ENCODE measurements at places on chromosomes 13 and 19. TPM values are rescaled to one million over a fixed set of nuclear protein-coding genes. Genes with fewer than 3 reads are reported as not detected.

DNA sequence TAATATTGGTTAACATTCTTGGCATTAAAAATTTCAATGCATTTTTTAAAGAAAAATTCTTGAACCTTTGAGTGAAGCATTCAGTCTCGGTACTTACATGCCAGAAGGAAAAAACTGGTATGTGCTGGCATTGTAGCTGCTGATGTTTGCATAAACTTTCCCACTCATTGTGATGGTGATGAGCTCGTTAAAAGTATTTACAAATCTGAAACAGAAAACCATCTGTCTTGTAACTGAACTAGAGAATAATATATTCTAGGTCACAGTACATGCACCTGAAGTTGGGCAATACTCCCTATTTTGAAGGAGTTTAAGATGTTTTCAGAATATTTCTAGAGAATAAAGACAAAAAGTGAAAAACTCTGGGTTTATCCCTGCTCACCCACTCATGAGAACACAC, 64.1 kb downstream of the SLC15A1 start:
- H3K27me3 ChIP-seq: no peaks in the 10 kb centered on the region
- DNase-seq: no peak
- no peaks in the 10 kb centered on the region for H3K36me3 ChIP-seq
- H3K27ac ChIP-seq: no peak overlapping the region

GRCh38 chr13:76677043-76677442, 209.2 kb downstream of the KCTD12 start:
- H3K27me3 ChIP-seq: no peaks in the 10 kb centered on the region
- H3K4me1 ChIP-seq: no peaks in the 10 kb centered on the region
- no peak overlapping the region for H3K27ac ChIP-seq
- H3K36me3 ChIP-seq: no peaks in the 10 kb centered on the region
- DNase-seq: no peak

DNA sequence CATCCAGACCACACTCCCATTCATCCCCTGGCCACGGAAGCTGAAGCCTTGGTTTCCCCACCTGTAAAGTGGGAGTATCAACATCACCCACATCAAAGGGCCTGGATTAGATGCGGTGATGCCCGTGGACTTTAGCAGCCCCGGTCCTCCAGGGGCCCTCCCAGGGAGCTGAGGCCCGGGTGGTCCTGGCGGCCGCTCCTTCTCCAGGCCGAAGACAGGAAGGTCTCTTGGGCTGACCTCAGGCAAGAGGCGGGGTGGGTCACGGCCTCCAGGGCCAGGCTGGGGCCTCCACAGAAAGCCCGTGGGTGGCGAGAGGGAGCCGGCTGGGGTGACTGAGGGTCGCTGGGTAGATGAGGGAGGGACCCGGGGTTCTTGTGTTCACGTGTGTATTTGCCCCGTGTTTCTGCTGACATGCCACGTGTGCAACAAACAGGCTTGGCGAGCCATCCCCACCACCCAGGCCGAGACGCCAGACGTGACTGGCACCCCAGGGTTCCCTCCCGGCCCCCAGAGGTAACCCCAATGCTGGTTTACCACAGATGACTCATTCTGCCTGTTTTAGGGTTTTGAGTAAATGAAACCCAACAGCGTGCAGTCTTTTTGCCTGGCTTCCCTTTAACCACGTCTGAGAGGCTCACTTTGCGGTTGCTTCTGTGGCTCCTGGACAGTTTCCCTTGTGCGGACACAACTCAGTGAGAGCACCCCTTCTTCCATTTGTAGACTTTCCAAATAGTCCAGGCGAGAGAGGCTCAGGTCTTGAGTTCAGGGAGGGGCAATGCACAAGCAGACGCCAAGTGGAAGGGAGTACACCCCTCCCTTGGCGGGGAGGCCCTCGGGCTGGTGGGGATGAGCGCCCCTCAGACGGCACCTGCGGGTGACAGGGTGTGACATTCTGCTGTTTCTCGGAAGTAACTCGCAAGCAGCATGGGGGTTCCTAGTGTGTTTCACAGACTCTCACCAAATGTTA, 42.9 kb downstream of the C13orf46 start:
- H3K4me1 ChIP-seq: no peaks in the 10 kb centered on the region
- H3K4me3 ChIP-seq: no peak overlapping the region
- no peak overlapping the region for H3K27ac ChIP-seq
- 0 out of 2 replicates have a peak, but pooled peaks cover 9% of the 10 kb centered on the region for H3K36me3 ChIP-seq

DNA sequence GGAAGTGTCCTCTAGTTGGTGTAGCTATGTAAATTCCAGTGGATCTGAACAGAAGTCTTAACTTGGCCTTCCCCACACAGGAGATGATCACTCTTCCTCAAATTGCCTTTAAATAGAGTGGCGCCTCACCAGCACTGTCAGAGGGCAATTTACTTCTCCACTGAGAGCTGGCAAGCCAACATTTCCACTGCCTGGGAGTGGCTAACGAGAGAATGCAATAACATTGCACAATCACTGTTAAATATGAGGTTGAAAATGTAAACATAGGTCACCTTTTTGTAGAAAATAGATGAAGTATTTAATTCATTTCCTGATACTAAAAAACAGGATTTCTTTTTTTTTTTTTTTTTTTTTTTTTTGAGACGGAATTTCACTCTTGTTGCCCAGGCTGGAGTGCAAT, 55.4 kb upstream of the UBL3 start:
- DNase-seq: no peak
- peaks cover 1% of the 10 kb centered on the region for H3K36me3 ChIP-seq
- H3K4me3 ChIP-seq: no peak overlapping the region

GRCh38 chr13:65914716-65915115, 1315.4 kb downstream of the PCDH9 start:
- DNase-seq: no peak
- no peak overlapping the region for H3K4me3 ChIP-seq
- no peaks in the 10 kb centered on the region for H3K27me3 ChIP-seq
- H3K36me3 ChIP-seq: no peaks in the 10 kb centered on the region
- H3K4me1 ChIP-seq: no peaks in the 10 kb centered on the region

DNA sequence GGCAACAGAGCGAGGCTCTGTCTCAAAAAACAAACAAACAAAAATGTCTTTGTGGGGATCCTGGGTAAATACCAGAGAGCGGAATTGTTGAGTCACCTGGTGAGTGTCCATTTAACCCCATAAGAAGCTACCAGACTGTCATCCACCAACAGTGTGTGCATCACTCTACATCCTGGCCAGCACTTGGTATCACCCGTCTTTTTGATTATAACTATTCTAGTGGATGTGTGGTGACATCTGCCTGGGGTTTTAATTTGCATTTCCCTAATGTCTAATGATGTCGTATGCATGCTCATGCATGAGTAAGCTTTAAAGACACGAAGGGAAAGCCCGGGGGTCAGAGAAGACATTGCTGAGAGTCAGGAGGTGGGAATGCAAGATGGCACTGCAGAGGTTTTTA, 126.7 kb upstream of the MRI1 start:
- DNase-seq: no peak
- H3K27me3 ChIP-seq: no peaks in the 10 kb centered on the region
- no peak overlapping the region for H3K4me3 ChIP-seq
- no peak overlapping the region for H3K27ac ChIP-seq
- peaks cover 5% of the 10 kb centered on the region for H3K4me1 ChIP-seq

- peaks cover 7% of the 10 kb centered on the region for H3K36me3 ChIP-seq
- no peak overlapping the region for H3K4me3 ChIP-seq
- H3K4me1 ChIP-seq: no peaks in the 10 kb centered on the region
- no peaks in the 10 kb centered on the region for H3K27me3 ChIP-seq
- H3K27ac ChIP-seq: no peak overlapping the region
- peak; percentile 3 for DNase-seq
Measured at GRCh38 chr19:27657271-27658051, 1555.5 kb downstream of the UQCRFS1 start.

- no peak overlapping the region for H3K27ac ChIP-seq
- no peak overlapping the region for H3K4me3 ChIP-seq
- peak; percentile 37 for DNase-seq
- peaks cover 1% of the 10 kb centered on the region for H3K36me3 ChIP-seq
Measured at GRCh38 chr13:80070024-80070703, 270.8 kb downstream of the SPRY2 start.

GRCh38 chr13:29081697-29082440, 261.7 kb downstream of the MTUS2 start:
- H3K27ac ChIP-seq: no peak overlapping the region
- H3K36me3 ChIP-seq: peaks cover 2% of the 10 kb centered on the region
- no peaks in the 10 kb centered on the region for H3K27me3 ChIP-seq
- H3K4me3 ChIP-seq: no peak overlapping the region
- no peaks in the 10 kb centered on the region for H3K4me1 ChIP-seq

DNA sequence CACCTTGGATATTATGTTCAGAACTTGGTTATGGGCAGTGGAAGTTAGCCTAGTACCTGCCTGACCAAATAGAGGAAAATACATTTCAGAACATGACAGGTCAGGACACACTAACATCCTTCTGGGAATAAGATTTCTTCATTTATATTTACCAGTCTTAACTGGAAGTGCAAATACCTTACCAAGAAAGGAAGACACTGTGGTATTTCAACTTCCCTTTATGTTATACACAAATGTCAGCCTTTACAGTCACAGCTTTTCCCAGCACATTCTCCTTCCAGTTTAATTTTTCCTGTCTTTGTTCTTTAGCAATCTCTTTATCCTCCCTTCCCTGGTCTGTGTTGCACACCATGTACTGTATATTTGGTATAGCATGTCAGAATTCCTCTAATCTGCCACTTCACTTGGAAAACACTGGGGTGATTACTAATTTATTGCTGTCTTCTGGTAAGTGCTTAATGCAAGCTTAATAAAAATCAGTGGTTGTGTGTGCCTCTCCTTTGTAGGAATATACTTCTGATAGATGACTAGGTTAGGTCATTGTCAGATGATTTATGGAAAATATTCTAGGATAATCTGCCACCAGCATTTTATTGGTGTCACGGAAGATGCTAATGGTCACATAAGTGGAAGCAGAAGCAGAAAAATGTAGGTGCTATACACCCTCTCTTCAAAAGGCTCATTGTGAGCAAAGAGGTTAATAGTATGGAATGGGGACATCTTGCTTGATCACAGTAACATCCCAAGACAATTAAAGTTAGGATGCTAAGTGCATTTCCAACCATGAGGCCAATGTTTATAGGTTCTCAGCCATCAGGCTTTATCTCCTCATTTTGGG, 124.3 kb upstream of the STARD13 start:
- H3K4me1 ChIP-seq: peaks cover 2% of the 10 kb centered on the region
- DNase-seq: no peak
- H3K27me3 ChIP-seq: no peaks in the 10 kb centered on the region
- no peak overlapping the region for H3K27ac ChIP-seq

DNA sequence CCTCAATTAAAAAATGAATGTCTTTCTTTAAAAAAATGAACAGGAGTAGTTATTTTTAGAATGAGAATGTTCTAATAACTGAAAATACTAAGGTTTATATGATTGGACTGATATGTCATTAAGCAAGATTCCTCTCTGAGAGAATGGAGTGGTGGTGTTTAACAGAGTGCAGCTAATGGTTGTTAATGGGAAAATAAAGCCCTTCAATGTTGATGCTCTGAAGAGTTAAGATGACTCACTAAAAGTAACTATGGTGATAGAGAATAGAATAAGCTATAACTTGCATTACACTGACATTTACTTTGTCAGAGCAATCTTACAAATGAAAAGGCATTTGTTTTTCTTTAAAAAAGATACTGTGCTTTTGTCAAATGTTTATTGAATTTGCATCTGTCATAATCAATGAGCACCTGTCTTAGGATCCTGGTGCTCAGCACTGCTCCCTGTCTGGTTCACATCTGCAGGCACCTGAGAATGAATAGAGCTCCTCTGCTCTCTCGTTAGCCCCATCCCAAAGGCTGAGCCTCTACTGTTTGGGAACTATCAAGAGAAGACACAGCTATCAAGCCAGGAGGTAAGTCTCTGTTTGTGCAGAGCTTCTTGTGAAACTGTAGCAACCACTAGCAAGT, 15.1 kb downstream of the PABPC3 start:
- no peak overlapping the region for H3K27ac ChIP-seq
- no peak for DNase-seq
- no peaks in the 10 kb centered on the region for H3K36me3 ChIP-seq
- H3K27me3 ChIP-seq: no peaks in the 10 kb centered on the region
- no peaks in the 10 kb centered on the region for H3K4me1 ChIP-seq
- no peak overlapping the region for H3K4me3 ChIP-seq

GRCh38 chr13:102045731-102046130, 356.1 kb downstream of the FGF14 start:
- H3K36me3 ChIP-seq: no peaks in the 10 kb centered on the region
- no peaks in the 10 kb centered on the region for H3K27me3 ChIP-seq
- no peak for DNase-seq
- no peak overlapping the region for H3K4me3 ChIP-seq
- H3K27ac ChIP-seq: no peak overlapping the region

DNA sequence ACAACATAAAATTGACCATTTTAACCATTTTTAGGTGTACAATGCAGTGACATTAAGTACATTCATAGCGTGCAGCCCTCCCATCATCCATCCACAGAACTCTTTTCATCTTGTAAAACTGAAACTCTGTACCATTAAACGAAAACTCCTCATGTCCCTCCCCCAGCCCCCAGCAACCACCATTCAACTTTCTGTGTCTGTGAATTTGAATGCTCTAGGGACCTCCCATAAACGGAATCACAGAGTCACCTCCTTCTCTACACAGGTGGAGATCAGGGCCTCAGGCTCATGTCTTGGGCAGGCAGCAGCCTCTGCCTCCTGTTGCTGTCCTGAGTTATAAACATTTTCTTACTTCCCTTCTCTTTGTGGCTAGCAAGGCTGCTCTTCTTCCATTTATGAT, 7.3 kb upstream of the CCNE1 start:
- no peak for DNase-seq
- no peak overlapping the region for H3K27ac ChIP-seq
- H3K36me3 ChIP-seq: no peaks in the 10 kb centered on the region
- no peaks in the 10 kb centered on the region for H3K4me1 ChIP-seq
- no peak overlapping the region for H3K4me3 ChIP-seq

GRCh38 chr19:54421521-54421920, 6.3 kb downstream of the TTYH1 start:
- H3K27me3 ChIP-seq: no peaks in the 10 kb centered on the region
- peaks cover 5% of the 10 kb centered on the region for H3K4me1 ChIP-seq
- peaks cover 49% of the 10 kb centered on the region for H3K36me3 ChIP-seq
- H3K27ac ChIP-seq: no peak overlapping the region
- DNase-seq: no peak

DNA sequence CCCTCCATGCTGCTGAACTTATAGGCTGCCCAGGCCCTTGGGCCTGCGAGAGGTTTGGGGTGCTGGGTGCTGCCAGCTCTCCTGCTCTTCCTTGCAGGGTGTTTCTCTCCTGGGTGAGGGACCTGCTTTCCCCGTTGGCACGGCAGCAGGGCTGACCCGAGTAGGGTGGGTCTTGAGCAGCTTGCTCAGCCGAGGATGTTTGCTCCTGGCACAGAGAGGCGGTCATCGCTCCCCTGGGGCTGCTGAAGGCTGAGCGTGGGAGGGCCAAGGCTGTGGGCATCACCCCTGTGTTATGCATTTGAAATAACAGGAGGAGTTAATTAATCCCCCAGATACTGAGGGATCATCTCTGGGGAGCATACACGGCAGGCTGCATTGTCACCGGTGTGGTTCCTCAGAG, 5.3 kb downstream of the KCTD15 start:
- H3K4me1 ChIP-seq: peaks cover 5% of the 10 kb centered on the region
- H3K4me3 ChIP-seq: no peak overlapping the region
- no peaks in the 10 kb centered on the region for H3K27me3 ChIP-seq
- no peak for DNase-seq

GRCh38 chr19:10639836-10640235, 14.3 kb upstream of the ILF3 start:
- peaks cover 86% of the 10 kb centered on the region for H3K36me3 ChIP-seq
- no peak for DNase-seq
- peaks cover 3% of the 10 kb centered on the region for H3K4me1 ChIP-seq
- no peak overlapping the region for H3K4me3 ChIP-seq

TMC4 gene
- total RNA-seq: 12.2 TPM

ASF1B gene
- total RNA-seq: 46.6 TPM

IGLON5 gene
- total RNA-seq: 42.3 TPM

ZNF577 gene
- 39.4 TPM for total RNA-seq

ODAD3 gene
- 2.2 TPM for total RNA-seq

MEIOSIN gene
- 0.07 TPM for total RNA-seq

OLFM2 gene
- total RNA-seq: 75.6 TPM

PSG4 gene
- not detected for total RNA-seq

FGF21 gene
- 0.55 TPM for total RNA-seq

CD37 gene
- total RNA-seq: not detected

All from H9 (cell line).